ENCODE measurements at places on chromosomes 2 and 18.

GRCh38 chr2:129297430-129297829, 682.0 kb upstream of the RAB6C start:
- no peak for DNase-seq

DNA sequence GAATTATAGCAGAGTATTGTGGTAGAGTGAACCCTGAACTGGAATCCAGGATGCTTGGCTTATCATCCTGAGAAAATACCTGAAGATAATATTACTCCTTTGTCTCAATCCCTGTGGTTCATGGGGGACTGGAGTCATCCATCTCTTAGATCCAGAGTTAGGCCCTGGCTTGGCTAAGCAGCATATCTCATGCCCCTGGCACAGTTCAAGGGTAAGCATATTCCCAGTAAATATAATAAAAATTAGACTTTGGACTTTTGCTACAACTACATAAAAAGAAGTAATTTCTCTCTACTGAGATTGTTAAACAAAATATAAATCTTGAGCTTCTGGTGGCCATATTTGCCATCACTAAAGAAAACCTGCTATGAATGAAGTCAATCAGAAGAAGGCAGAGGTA, 47.7 kb upstream of the STK39 start:
- no peak for DNase-seq

DNA sequence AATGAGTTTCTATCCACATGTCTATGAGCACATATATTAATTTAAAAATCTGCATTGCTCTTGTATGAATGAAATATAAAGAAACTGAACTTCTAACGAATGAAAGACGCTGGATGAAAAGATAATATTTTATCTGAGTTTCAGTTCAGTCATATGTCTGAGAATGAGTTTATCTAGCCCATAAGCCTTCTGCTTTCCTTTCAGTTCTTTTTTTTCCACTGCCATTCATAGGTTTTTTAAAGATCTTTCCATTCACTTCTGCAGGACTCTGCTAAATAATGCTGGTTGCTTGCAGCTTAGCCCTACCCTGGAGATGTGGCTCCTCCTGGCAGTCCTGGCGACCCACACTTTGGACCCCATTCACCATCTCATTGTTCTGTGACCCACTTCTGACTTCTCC, 109.0 kb downstream of the BCL2 start:
- no peak for DNase-seq

- DNase-seq = no peak
These were observed 201.3 kb upstream of the GALNT5 start for GRCh38 chr2:157056200-157056676.

Data from head of caudate nucleus (tissue), 42 donors.